Sigmoid colon (tissue), 7 donors: ENCODE measurements at places on chromosomes 12 and 14. TPM values are rescaled to one million over a fixed set of nuclear protein-coding genes. Genes with fewer than 3 reads are reported as not detected.

Gene DHH
- not detected for polyA plus RNA-seq

Gene LRTM2
- polyA plus RNA-seq = not detected

Gene IL26
- not detected for polyA plus RNA-seq

Gene LRRC43
- 0.19 TPM for polyA plus RNA-seq

Gene FBRSL1
- polyA plus RNA-seq = 10.6 TPM

DNA sequence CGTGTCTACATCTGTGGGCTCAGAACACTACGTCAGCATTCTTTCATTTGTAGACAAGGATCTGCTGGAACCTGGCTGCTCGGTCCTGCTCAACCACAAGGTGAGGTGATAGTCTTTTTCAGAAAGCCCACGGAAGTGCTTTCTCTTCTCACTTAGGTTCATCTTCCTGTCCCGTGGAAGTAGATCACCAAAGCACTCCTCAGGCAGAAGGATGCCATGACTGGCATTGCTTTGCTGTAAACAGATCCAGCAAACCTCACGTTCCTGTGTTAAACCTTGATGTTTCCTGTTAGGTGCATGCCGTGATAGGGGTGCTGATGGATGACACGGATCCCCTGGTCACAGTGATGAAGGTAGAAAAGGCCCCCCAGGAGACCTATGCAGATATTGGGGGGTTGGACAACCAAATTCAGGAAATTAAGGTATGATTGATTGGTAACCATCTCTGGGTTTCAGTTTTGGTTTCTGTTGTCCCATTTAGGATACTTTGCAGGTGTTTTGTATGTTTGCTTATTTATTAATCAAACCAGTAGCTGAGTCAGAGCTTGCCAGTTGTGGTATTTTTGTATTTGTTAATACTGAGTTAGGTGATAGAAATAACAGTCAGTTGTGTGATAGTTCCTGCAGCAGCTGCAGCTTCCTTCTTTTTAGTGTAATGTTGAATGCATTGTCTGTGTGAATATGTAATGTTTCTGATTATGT is 7.5 kb downstream of the PSMC1 start:
- no peak for DNase-seq
- no peak overlapping the region for H3K4me3 ChIP-seq
- peaks cover 94% of the 10 kb centered on the region for H3K36me3 ChIP-seq

DNA sequence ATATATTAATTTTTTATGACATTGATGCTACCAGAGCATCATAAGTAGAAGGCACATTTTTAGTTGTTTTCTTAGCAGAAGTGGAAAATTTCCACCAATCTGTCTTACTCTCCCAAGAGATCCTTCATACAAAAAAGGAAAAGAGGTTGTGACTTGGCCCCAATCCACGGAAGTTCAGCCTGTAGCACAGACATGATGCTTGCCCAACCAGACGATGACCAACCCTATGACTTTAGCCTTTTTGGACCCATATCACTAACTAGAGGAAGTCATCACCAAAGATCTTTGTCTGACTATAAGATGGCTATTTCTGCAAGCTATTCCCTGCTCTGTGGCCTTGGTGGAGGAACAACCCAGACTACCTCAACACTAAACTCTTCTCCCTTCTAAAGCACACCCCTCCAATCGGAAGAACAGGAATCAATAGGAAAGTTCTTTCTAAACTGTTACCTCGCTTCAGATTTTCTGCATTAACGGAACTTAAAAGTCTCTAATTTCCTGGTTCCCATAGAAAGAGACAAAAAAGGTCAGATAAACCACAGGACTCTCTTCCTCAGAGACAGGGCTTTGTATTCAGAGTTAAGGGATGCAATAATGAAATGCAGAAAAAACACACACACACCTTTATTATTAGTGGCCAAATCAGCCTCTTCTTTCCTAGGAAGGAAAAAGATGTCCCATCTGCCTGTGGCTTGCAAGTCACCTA is 4.1 kb upstream of the RHOJ start:
- H3K36me3 ChIP-seq = no peaks in the 10 kb centered on the region
- H3K27me3 ChIP-seq = no peaks in the 10 kb centered on the region
- DNase-seq = no peak
- H3K4me1 ChIP-seq = peaks cover 9% of the 10 kb centered on the region

DNA sequence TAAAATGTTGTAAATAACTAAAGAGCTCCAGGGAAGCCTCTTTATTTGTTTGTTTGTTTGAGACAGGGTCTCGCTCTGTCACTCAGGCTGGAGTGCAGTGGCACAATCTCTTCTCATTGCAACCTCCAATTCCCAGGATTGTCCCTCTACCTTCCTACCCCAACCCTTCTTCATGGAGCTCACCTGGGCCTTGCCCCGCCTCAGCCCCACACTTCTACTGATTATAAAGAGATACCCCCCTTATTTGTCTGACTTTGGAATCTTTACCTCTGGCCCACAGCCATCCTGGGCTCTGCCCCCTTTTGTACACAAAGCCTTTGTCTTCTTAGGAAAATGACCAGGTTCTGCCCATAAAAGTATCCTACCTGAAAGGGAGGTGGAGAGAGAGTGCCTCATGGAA is 9.1 kb upstream of the BLTP3B start:
- H3K36me3 ChIP-seq = no peaks in the 10 kb centered on the region
- H3K4me1 ChIP-seq = no peaks in the 10 kb centered on the region
- H3K27ac ChIP-seq = no peak overlapping the region
- no peaks in the 10 kb centered on the region for H3K27me3 ChIP-seq
- no peak for DNase-seq

GRCh38 chr12:56581418-56582145 is 48.5 kb downstream of the BAZ2A start:
- no peak overlapping the region for H3K27ac ChIP-seq
- no peak overlapping the region for H3K4me3 ChIP-seq

- H3K27me3 ChIP-seq = no peaks in the 10 kb centered on the region
- DNase-seq = no peak
- H3K4me1 ChIP-seq = no peaks in the 10 kb centered on the region
- H3K27ac ChIP-seq = no peak overlapping the region
- no peaks in the 10 kb centered on the region for H3K36me3 ChIP-seq
- H3K4me3 ChIP-seq = no peak overlapping the region
Measured at GRCh38 chr12:81354327-81354932, 276.6 kb downstream of the ACSS3 start.

DNA sequence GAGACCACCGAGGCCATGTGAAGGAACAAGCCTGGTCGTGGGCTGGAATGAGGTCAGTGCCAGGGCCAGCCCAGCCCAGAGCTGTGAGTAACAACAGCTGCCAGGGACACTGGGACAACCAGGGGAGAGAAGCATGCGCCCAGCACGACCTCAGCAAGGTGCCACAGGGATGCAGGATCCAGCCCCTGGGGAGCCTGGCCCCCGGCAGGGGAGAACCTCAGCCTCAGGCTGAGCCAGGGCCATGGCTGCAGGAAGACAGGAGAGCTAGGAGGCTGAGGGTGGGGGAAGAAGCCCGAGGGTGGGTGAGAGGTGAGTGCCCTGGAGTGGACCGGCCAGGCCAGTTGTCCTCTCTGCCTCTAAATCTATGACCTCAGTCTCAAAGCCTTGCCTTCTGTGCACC is 62.6 kb downstream of the BCL11B start:
- no peaks in the 10 kb centered on the region for H3K27me3 ChIP-seq
- H3K4me1 ChIP-seq = no peaks in the 10 kb centered on the region
- no peak for DNase-seq
- no peaks in the 10 kb centered on the region for H3K36me3 ChIP-seq
- H3K4me3 ChIP-seq = no peak overlapping the region
- no peak overlapping the region for H3K27ac ChIP-seq

GRCh38 chr14:100387450-100387849 is 64.3 kb downstream of the SLC25A47 start:
- no peaks in the 10 kb centered on the region for H3K36me3 ChIP-seq
- no peak overlapping the region for H3K27ac ChIP-seq
- no peak for DNase-seq
- no peak overlapping the region for H3K4me3 ChIP-seq

DNA sequence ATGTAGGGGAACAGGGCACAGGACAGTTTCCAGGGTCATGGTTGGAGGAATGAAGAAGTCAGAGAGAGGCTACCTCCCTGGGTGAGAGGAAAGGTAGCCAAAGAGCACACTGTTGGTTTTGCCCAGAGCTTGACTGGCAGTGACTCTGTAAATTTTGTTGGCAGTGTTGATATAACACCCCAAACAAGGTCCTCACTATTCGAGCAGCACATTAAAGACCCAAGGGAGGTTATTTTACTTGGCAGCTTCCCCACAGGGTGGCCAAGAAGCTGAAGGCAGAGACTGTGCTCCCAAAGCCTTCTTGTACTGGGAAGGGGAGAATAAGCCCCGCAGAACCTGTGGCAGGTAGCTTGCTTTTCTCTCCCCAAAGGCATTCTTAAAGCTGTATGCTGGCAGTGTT is 40.6 kb downstream of the WSCD2 start:
- H3K36me3 ChIP-seq = no peaks in the 10 kb centered on the region
- DNase-seq = no peak
- no peak overlapping the region for H3K4me3 ChIP-seq
- H3K27me3 ChIP-seq = no peaks in the 10 kb centered on the region
- no peaks in the 10 kb centered on the region for H3K4me1 ChIP-seq

GRCh38 chr12:64392221-64392620 is 1.7 kb upstream of the C12orf56 start:
- no peaks in the 10 kb centered on the region for H3K36me3 ChIP-seq
- no peak overlapping the region for H3K4me3 ChIP-seq
- no peaks in the 10 kb centered on the region for H3K4me1 ChIP-seq

- no peaks in the 10 kb centered on the region for H3K27me3 ChIP-seq
- DNase-seq = no peak
- no peak overlapping the region for H3K4me3 ChIP-seq
- H3K4me1 ChIP-seq = peaks cover 54% of the 10 kb centered on the region
- peak overlapping the region; percentile 33 for H3K27ac ChIP-seq
Measured at GRCh38 chr12:95201056-95201670, 16.1 kb downstream of the FGD6 start.

DNA sequence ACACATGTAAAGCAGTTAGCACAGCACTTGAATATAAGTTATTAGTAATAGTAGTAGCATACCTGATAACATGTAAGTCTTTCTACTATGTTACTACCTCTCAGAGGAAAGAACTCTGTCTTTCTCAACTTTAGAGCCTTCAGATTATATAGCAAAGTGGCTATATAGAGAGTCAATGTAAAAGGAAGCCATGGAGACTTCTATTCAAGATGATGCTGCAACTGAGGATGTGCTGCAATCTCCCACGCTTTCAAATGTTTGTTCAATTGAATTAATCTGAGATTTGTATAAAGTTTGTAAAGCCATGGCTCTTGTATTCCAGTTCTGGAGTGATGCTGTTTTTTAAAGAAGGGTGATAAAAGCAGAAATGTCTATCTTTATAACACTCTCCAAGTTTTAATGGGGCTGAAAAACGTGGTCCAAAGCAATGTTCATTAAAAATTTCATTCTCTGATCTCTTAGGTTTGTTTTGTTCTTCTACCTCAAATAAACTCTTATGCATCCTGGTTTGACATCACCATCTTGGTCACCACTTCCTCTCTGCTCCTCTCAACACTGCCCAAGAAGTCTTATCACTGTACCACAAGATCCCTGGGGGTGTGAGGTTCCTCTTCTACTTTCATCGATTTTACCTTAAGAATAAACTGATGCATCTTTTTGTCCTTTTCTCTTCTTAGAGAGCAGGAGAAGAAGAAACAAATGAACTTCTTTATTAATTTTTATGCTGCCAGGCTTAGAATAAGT is 40.6 kb downstream of the C12orf42 start:
- no peak overlapping the region for H3K27ac ChIP-seq
- no peaks in the 10 kb centered on the region for H3K27me3 ChIP-seq
- no peaks in the 10 kb centered on the region for H3K4me1 ChIP-seq
- no peak overlapping the region for H3K4me3 ChIP-seq
- H3K36me3 ChIP-seq = no peaks in the 10 kb centered on the region

DNA sequence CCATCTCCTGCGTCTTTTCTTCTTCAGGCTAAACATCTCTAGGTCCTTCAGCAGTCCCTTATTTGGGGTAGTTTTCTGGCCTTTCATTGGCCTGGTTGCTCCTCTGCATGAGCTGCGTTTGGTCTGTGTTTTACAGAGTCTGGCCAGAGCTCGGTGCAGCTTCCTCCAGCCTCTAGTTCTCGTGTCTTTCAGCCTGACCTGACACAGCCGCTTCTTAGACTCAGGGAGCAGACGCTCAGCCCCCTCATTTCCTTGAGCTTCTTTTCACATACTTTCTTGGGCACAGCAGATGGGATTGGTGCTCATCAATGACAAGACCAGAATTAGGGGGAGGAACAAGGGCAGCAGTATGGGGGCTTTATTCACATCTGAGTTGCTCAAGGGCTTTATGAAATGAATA is 13.6 kb upstream of the GSG1 start:
- no peaks in the 10 kb centered on the region for H3K4me1 ChIP-seq
- no peaks in the 10 kb centered on the region for H3K36me3 ChIP-seq
- H3K4me3 ChIP-seq = no peak overlapping the region
- H3K27ac ChIP-seq = no peak overlapping the region
- no peaks in the 10 kb centered on the region for H3K27me3 ChIP-seq
